ENCODE measurements at places on chromosomes 4 and X. TPM values are rescaled to one million over a fixed set of nuclear protein-coding genes. Genes with fewer than 3 reads are reported as not detected.

Gene CYP4V2
- total RNA-seq, result 35.4 TPM

Gene IL2
- total RNA-seq, result not detected

Gene EGF
- 2.4 TPM for total RNA-seq

Gene HELQ
- 16.9 TPM for total RNA-seq

Gene FAM9B
- total RNA-seq, result 0.52 TPM

Gene TLL1
- 9.6 TPM for total RNA-seq

Gene ADH1C
- 6.8 TPM for total RNA-seq

Gene LDB2
- total RNA-seq, result 139 TPM

Gene POF1B
- 3.4 TPM for total RNA-seq

Gene DAPP1
- total RNA-seq, result 8.9 TPM

Gene SCARB2
- 190 TPM for total RNA-seq

Gene ANKRD50
- 25.9 TPM for total RNA-seq

Gene CLCN4
- 9.8 TPM for total RNA-seq

Gene MAGEA9B
- not detected for total RNA-seq

Gene TSPAN7
- 74.8 TPM for total RNA-seq

Gene PDCL2
- total RNA-seq, result not detected

Gene MAGEB2
- total RNA-seq, result not detected

Gene MSX1
- 2.5 TPM for total RNA-seq

Gene FAM200B
- 29.3 TPM for total RNA-seq

Gene CC2D2A
- total RNA-seq, result 15.5 TPM

Gene SLC9B2
- total RNA-seq, result 6.2 TPM

Gene RBM46
- not detected for total RNA-seq

All from upper lobe of right lung (tissue), 1 donor.